ENCODE measurements at places on chromosomes 2 and 18.

DNA sequence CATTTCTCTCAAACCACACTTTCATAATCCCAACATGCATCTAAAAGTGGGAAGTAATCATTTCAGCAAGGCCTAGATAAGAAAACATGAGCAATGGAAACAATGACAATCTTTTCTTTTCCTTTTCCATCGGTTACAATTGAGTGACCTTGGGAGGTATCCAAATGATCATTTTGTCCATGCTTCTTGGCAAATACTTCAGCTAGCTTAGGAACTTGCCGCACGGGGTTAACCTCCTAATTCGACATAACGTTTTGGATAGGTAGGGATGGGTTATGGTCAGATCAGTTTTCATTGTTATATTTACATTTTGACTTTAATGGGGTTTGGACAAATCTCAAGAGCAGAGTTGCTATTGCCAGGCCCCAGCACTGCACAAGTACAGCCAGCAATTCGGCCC, 4.6 kb upstream of the PTPRM start:
- DNase-seq = no peak

DNA sequence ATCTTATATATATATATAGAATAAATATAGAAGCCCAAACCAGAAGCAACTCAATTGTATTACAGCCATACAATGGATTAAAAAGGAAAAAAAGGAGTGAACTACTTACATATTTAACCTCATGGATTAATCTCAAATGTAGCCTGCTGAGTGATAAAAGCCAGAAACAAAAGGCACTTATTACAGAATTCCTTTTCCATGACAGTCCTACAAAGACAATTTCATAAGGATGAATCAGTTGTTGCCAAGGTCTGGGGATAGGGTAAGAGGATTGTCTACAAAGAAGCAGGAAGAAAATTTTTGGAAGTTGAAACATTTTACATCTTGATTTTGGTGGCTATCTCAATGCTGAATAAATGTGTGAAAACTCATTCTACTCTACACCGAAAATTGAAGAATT, 103.9 kb upstream of the DCC start:
- DNase-seq = no peak

DNA sequence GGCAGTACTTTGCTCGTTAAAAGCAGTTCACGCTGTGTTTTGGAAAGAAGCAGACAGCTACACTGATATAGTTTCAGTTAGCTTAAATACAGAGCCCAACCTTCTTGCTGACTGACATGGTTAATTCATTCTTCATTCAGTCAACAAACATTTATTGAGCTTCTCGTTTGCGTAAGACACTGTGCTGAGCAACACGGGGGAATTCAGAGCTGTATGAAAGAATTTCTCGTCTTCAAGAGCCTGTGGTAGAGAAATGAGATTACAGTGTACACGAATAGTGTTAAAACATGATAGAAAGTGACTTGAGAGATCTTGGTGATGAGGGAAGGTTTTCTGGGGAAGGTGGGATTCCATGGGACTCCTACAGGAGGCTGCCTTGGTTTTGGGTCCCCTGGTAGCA, 44.7 kb downstream of the ADAM23 start:
- no peak for DNase-seq

- DNase-seq = no peak
These were observed 728 bp downstream of the FAM168B start for GRCh38 chr2:131092458-131093005.

DNA sequence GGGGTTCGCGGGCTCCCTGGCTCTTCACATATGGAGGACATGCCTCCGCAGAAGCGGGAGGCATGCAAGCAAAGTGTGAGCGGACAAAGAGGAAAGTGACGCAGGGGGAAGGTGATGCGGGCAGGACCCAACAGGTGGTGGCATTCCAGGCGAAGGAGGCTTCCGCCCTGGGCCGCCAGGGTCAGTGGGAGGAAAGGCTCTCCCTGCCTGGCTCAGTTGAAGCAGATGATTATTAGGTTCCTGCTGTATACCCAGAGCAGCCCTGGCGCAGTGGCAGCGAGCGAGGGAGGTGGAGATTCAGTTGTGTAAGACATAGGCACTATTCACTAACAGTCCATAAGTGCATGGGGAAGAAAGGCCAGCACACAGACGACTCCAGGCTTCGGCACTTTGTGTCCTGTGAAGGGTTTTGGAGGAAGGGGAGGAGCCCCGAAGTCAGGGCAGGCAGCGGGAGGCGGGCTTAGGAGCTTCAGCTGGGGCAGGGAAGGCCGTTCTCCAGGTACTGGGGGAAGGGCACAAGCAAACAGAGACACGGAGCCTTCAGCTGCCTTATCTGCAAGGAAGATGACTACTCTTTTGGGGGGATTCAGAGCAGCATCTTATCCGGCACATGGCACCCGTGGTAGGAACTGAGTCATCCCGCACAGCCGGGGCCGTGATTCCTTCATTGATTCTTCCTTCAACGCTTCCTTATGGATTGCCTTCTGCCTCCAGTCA, 89.8 kb downstream of the TGOLN2 start:
- no peak for DNase-seq

- DNase-seq = no peak
These were observed 87.3 kb downstream of the COLEC12 start for GRCh38 chr18:413233-413632.

GRCh38 chr18:49251451-49251850, 209.0 kb downstream of the DYM start:
- no peak for DNase-seq

DNA sequence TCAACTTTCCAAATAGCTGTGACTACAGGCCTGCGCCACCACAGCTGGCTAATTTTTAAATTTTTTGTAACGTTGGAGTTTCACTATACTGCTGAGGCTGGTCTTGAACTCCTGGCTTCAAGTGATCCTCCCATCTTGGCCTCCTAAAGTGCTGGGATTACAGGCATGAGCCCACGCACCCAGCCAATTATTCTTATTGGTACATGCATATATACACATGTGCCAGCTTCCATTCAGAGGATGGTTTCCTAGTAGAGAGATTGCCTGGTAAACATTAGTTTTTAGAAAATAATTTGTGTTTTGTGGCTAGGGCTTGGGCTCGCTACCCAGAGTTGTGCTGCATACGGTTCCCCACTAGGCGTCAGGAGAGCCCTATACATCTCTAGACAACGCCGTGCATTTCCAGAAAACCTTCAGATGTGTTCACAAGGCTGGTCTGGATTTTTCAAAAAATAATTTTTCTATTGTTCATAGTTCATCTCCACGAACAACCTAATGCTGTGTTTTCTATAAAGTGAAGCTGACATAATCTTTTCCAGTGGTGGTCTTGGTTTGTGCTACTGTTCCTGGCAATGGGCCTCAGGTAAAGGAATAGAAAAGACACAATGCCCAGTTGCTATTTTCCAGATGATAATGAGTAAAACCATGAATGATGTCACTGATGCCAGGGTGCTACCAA, 14.6 kb upstream of the AFG3L2 start:
- no peak for DNase-seq

GRCh38 chr2:65276609-65277008, 49.0 kb downstream of the ACTR2 start:
- DNase-seq = no peak

DNA sequence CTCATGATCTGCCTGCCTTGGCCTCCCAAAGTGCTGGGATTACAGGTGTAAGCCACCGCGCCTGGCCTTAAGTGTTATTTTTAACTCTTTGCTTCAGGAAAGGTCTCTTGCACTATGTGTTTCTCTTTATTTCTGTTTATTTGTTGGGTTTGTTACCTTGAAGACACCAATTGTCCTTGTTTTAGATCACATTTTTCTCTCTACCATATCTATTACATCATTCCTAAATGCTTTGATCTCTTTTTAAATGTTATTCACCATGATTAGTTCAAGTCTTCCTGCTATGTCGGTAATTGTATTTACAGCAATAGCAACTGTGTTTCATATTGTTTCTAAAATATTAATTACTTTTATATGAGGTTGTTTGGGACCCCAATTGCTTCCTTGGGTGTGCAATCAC, 77.7 kb downstream of the CDC42EP3 start:
- DNase-seq = no peak

DNA sequence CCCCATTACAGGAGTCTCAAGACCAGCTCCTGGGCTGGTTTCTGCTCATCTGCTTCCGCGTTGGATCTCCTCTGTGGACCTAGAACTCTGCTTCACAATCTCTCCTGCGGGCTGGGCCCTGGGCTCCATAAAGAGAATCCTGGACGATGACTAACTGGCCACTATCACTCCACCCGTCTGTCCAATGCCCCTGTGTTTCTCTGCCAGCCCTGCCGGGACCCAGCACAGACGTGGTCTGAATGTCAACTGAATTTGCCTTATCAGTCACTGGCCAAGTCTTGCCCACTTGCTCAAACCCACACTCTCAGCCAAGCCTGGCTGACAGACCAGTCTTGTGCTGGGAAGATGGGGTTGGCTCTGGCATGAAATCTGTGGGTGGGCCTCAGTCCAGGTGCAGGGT, 17.4 kb downstream of the KIF3C start:
- no peak for DNase-seq

DNA sequence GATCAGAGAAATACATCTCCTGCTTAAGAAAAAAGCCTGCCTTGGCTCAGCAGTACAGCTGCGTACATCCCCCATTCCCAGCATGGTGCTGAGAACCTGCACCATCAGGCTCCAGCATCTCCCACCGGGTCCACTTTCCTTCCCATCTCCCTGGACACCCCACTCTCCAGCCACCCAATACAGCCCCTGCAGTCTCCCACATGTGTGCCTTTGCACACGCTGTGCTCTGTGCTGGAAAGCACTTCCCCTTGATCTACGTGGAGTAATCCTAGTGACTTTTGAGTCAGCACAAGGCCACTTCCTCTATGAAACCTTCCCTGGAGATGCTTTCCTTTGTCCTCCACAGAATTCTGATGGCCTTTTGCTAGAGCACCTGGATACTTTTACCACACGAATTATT, 17.0 kb downstream of the STAT1 start:
- no peak for DNase-seq

DNA sequence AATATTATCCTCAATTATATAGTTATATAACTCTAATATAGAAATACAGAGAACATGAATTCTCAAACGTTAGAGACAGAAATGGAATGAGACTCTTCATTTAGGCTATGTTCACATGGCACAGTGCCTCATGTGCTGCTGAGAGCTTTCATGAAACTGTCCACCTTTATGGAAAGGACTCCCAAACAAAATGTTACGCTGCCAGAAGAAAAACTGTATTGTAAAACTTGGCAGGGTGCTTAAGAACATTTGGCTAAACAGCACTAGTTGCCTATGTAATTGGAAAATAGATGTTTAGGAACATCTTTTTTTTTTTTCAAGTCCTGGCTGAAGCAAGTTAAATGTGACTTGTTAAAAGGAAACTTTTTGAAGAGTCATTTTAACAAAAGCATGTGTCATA, 396.0 kb downstream of the ERBB4 start:
- no peak for DNase-seq

DNA sequence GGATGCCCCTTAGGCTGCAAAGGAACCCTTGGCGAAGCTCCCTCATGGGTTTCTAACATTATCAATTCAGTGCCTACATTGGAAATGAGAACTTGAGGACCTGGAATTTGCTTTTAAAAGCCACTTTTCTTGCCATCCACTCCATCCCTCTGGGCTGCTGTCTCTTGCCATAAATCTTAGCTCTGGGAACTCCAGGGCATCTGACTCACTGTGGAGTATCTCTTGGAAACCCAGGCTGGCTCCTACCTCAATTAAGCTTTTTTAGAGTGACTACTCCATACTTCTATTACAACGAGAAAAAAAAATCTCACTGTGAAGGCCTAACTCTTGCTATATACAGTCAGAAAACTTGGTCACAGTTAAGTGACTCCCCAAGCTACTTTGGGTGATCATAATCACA, 227.2 kb upstream of the SETBP1 start:
- DNase-seq = no peak

GRCh38 chr18:62711781-62712180, 3.6 kb upstream of the PHLPP1 start:
- DNase-seq = no peak

GRCh38 chr2:238466243-238466756, 39.6 kb downstream of the ASB1 start:
- no peak for DNase-seq

GRCh38 chr2:64470766-64471295, 16.9 kb downstream of the LGALSL start:
- no peak for DNase-seq

GRCh38 chr18:75317703-75318102, 107.1 kb downstream of the TSHZ1 start:
- no peak for DNase-seq

DNA sequence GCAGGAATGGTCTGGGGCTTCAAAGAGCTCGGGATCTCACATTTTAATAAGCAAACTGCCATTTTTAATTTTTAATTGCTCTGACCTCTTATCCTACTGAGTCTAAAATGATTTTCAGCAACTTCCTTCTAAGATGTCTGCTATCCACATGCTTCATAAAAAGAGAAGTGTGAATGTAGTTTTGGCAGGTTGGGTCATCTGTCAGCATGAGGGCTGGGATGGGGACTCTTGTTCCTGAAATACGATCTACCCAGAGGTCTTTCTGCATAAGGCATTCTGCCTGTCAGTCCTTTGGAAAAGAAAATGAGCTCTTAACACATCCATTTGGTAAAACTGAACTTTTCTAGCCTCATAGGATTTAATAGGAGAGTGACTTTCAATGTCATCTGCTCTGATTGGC, 252.8 kb upstream of the APCDD1 start:
- no peak for DNase-seq

GRCh38 chr2:53170466-53170865, 597.1 kb upstream of the CHAC2 start:
- no peak for DNase-seq

DNA sequence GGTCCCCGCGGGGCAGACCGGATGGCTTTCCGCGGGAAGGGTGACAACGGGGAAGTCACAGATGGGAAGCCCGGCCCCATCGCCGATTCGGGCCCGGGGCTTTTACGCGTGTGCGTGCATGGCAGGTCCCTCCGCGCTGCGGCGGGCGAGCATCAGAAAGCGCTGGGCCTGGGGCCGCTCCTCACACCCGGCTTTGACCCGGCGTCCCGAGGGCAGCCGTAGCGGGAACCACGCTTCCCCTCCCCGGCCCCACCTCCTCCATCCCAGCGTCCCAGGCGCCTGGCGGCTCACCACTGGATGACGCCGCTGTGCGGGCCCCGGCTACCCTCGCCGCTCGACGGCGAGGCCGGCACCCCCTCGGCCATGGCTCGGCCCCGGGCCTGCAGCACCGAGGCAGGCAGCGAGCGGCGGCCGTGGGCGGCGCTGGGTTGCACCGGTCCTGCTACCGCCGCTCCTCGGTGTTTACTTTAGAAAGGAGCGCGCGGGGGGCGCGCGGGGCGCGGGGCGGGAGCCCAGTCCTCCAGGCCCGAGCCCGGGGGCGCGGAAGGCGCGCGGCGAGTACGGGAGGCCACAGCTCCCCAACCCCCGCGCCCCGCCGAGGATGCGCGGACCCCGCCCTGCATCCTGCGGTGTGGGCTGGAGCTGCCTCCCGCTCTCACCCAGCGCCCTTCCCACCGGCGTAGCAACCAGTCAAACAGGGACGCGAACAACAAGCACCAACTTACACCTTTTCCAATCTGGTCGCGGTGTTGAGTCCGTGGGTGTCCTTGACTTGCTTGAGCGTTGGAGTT, 806 bp downstream of the RFX8 start:
- no peak for DNase-seq

DNA sequence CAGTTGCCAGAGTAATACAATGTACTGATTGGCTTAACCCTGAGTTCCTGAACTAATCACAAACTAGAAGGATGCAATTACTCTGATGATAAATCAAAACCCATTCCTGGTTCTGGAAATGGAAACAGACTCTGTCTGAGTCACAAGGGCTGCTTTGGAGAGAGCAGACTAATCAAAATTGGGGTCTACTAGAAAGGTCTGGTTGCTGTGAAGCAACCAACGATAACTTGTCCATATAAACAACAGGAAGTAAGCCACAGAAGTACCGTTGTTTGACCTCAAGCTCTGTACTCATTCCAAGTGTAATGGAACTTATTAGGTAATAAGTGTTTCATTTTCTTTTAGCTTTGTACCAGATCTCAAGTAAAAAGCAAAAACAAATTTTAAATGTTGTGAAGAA, 49.7 kb downstream of the RASGRP3 start:
- no peak for DNase-seq

Data from cortex of kidney (tissue), 1 donor.